ENCODE measurements at places on chromosomes 2 and 18.

DNA sequence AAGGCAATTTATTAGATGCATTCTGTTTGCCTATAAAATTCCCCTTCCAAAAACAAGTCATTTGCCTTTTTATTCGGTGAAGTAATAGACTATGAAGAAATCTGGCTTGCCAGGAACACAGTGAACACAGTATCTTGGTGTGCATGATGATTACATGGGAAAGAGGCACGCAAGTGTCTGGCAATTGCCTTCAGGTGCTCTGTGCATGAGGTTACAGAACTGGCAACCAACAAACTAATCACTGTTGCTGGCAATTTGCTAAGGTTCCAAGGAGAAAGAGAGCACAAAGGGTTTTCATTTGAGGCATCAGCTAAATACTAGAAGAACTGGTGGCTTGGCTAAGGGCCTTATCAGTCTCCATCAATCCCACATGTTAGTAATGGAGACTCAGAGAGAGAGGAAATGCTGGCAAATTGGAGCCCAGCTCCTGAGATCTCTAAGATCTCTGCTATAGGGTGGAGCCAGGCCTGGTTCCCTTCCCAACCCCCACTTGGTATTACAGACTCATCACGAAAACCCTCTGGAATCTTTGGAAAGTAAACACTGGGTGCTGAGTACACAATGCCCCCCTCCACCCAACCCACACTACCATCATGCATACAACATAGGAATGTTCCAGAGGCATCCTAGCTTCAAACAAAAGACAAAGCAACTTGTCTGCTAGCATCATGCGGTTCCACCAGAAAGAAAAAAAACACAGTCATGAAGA lies 10.4 kb downstream of the RNF152 start:
- no peak for DNase-seq

- DNase-seq: no peak
Observed at GRCh38 chr2:113370478-113371091, 66.9 kb upstream of the ZNG1B start.

DNA sequence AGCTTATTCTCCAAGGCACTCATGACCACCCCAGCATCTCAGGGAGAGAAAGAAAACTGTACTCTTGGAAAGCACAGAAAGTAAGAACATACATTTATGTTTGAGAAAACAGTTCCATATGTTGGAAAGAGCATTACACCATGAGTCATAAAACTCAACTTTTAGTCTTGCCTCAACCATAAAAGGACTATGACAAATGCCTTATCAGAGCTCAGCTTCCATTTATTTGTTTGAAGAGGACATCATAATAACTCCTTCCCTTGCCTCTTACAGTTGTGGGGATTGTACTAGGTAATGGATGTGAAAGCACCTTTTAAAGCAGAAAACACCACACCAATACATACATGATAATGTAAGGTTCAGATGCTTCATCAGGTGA lies 370.8 kb downstream of the LNPK start:
- DNase-seq: no peak

GRCh38 chr18:77897606-77898005 lies 648.0 kb downstream of the GALR1 start:
- DNase-seq: no peak

GRCh38 chr18:28112056-28112470 lies 64.9 kb downstream of the CDH2 start:
- no peak for DNase-seq

GRCh38 chr18:42281851-42282250 lies 326.8 kb downstream of the PIK3C3 start:
- DNase-seq: no peak

DNA sequence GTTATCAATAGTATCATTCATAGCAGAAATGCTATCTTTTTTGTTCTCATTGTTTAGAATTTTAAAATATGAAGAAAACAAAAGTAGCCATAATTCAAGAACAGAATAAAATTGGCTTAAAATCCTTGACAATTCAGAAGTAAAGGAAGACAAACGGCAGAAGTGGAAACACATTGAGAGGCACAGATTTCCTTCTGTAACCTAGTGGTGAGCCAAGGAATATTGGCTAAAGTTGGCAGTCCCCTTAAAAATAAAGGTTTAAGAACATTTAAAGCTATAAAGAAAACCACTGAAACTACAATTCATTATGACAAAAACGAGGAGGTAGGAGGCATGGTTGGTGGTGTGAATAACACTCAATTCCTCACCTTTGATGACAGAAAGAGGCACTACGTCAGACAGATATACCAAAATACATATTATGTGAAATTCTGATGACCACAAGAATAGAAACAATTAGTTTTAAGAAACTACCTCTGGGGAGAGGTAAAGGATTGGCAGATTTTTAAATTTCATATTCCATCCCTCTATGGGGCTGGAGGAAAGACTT lies 42.3 kb downstream of the SFT2D3 start:
- DNase-seq: no peak

DNA sequence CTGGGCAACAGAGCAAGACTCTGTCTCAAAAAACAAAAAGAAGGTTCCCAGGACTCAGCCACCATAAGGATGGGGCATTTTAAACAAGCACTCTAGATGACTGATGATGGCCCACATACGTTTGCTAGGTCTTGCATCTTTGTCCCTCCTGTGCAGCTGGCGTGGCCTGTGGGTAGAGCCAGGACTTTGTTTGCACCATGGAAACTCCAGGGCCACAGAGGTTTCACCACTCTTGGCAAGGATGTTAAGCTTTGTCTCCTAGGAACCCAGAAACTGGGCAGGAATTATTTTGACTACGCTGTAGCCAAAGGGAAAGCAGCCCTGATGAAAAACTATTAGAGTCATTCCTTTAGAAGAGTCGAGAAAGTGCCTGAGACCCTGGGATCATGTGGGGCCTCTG lies 75.3 kb upstream of the STPG4 start:
- DNase-seq: no peak

GRCh38 chr2:239003624-239004273 lies 155.9 kb downstream of the TWIST2 start:
- DNase-seq: no peak

DNA sequence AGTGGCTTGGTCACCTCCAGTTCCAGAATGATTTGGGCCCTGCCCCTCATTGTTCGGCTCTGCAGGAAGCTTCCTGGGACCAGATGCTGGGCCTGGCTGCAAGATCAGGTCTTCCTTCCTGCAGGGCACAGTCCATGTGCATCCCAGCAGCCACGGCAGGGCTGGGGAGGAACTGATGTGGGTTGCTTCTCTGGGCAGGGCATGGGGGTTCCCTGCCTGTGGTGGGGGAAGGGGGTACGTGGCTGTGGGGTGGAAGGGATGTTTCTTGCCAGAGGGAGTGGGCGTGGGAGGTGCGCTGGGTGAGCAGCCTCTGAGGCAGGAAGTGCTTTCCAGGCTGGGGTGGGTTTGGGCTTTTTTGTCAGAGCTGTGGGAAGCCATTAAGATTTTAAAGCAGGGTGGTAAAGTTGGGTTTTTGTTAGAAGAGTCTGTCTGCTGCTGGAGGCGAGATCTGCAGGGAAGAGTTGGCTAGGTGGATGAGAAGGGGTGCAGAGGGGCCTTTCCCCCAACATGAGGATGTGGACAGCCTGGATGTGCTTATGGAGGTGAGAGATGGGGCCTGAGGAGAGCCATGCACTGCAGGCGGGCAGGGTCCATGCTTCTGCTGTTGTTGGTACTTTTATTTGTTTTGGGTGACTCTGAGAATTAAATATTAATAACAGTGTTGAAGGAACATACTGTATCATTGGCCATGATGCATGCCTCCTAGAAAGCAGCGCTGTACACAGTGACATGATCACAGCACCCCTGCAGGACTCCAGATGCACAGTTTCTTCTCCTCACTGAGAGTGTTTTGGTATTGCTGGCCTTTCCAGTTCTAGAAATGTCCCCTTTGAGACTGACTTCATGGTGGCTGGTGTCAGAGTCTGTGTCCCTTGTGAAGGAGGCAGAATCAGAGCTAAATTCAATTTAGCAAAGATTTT lies 45.3 kb downstream of the DGKD start:
- DNase-seq: no peak

DNA sequence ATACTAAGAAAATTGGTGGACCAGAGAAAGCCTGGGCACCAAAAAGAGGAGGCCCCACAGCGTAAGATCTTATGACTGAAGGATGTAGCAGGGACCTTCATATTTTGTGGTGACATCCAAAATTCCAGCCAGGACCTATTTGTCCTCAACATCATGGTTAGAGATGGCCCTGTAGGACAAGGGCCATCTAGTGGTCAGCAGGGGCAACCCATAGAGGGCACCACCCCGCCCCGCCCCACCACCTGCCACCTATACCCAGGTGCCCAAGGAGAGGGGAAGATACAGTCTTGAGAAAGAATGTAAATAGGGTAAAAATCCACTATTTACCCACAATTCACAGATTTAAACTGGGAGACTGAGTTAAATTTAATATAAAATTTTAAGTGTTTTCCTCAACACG lies 59.6 kb upstream of the TMEM163 start:
- DNase-seq: no peak

- no peak for DNase-seq
Observed at GRCh38 chr18:70181015-70181414, 24.5 kb downstream of the RTTN start.

DNA sequence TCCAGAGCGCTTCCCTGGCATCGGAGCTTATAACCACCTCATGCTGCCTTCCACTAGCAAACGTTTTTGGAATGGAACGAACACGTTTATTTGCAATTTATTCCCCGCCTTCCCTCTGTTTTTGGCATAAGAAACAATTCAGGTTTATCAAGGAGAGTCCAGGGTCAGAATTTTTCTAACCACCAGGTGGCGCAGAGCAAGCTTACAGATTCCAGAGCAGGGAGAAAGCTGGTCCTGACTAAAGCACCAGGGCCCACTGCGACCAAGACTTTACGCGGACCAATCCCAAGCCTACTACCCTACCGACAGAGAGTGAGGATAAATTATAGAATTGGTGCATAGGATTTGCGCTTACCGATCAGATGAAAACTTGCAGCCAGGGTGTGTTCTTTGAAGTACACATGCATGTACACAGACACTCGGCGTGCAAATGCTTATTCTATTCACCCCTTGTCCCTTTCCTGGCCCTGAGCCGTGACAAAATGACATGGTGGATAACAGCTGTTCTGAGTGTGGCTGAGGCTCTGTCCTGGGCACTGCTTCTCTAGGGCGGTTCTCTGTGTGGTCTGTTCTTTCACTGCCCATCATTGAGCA lies 34.7 kb downstream of the NAPG start:
- DNase-seq: peak; percentile 3

GRCh38 chr2:88187038-88187676 lies 17.0 kb downstream of the THNSL2 start:
- DNase-seq: no peak

GRCh38 chr18:7205346-7205745 lies 25.5 kb upstream of the LRRC30 start:
- DNase-seq: no peak

DNA sequence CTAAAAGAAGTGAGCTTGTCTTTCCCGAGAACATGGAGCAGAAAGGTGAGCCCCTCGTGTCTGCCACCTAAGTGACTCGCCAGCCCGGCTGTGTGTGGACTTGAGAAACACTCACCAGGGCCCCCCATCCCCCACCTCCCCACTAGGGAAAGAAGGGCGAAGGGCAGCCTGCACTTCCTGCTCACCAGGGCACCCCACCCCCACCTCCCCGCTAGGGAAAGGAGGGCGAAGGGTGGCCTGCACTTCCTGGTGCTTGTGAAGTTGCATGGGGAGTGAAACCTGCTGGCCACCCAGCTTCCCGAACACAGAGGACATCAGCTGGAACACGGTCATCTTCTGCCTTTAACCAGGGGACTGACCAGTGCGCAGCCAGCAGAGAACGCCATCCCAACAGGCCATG lies 402.7 kb upstream of the SALL3 start:
- DNase-seq: no peak

DNA sequence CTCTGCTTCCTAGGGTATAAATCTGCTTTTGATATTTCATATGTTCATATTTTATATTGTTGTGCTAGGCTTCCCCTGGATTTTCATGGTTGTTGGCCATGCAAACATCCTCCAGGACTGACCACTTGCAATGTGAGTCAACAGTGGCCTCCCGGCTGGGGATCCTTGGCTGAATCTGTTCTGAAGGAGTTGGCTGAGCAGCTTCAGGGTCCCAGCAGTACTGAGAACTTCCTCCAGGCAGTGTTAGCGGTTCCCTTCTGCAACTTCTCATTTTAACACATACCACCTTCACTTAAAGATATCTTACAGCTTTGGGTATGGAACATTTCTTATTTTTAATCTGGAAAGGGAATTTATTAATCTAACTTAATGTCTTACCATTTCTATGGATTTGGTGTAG lies 122.1 kb downstream of the DTNB start:
- DNase-seq: no peak

- DNase-seq: no peak
Observed at GRCh38 chr2:48715956-48716355, 39.6 kb downstream of the LHCGR start.

- no peak for DNase-seq
Observed at GRCh38 chr18:50627594-50628532, 68.0 kb downstream of the MAPK4 start.

DNA sequence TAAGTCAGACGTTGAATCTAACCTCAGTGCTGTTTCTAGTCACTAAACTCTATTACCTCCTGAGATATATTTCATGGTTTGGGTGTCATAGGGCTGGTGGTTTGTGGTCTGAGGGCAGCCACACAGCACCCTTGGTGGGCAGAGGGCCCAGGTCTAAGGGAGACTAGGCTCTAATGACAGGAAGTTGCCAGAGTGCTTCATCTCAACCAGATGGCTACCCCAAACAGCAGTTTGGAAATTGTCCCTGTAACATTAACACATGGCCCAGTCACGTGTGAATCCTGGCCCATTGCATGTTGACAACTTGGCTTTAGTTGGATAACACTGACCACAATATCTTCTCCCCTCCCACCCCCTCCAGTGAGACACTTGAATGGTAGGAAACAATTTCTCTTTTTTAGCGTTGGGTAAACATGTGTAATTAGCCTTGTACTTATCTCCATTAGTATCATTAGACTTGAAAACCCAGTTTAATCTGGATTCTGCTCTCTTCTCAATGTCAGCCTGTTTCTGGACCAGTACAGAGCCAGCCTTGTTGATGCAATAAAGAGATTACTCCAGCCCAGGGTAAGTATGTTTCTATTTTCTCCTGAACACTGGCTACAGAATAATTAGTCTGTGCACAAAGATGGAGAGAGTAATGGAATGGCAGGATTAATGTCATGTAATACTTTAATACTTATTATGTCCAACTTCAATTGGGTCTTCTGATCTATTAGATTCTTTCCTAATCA lies 187.8 kb upstream of the SIX3 start:
- no peak for DNase-seq

DNA sequence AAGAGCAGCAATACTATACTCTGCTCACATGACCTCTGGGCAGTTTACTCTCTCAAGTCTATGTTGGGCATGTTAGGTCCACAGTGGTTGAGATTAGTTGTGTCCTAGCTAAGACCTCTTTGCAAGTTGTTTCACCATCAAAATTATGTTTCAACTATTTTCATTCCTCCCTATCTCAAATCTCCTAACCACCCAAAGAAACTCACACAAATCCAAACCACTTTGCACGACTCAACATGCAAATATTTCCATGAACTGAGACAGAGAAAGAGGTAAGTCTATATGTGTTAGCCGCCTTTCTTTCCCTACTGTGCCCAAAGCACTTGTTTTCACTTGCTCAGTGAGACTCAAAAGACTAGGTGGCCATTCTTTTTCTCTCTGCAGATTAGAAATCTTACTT lies 546.8 kb downstream of the TNS1 start:
- no peak for DNase-seq
